ENCODE measurements at places on chromosomes 6 and 20.

GRCh38 chr6:136521427-136521826 is 28.8 kb downstream of the MAP7 start:
- DNase-seq: no peak

- no peak for DNase-seq
Observed at GRCh38 chr6:113120582-113121285, 736.4 kb upstream of the MARCKS start.

DNA sequence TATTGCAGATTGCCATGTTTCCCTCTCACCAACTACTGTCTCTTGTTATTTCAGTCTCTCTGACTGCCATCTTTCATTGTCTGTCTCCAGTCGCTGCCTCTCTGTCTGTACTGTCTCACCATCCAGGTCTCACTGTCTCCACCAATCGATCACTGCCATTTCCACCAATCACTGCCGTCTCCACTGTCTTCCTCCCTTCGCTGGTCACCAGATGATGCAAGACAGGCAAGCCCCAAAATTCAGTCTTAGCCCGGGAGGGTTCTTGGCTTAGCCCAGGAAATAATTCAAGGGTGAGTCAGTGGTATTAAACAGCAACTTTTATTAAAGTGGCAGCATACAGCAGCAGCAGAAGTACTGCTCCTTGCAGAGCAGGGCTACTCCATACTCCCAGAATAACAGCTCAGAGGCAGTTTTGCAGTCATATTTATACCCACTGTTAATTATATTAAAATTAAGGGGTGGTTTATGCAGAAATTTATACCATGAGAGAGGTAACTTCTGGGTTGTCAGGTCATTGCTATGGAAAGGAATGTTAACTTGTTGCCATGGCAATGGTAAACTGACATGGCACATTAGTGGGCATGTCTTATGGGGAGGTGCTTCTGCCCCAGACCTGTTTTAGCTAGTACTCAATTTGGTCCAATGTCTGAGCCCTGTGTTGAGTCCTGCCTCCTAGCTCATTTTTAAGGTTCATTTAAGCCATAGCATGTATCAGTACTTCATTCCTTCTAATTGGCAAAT is 23.0 kb upstream of the ECHDC1 start:
- DNase-seq: no peak

GRCh38 chr6:39962831-39963230 is 28.6 kb upstream of the MOCS1 start:
- no peak for DNase-seq

GRCh38 chr20:38278131-38278530 is 17.6 kb upstream of the KIAA1755 start:
- DNase-seq: no peak

DNA sequence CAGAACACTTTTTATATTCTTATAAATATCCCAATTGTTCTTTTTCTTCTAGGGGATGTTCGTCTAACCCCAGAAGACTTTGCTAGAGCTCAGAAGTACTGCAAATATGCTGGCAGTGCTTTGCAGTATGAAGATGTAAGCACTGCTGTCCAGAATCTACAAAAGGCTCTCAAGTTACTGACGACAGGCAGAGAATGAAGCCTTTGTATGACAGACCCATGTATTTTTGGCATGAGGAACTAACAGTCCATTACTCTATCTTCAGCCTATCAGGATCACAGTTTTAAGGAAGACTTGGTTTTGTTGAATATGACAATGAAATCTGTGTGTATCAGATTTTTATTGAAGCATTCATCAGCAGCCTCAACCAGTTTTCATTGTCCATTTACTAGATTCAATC is 71.4 kb downstream of the VTA1 start:
- DNase-seq: no peak

DNA sequence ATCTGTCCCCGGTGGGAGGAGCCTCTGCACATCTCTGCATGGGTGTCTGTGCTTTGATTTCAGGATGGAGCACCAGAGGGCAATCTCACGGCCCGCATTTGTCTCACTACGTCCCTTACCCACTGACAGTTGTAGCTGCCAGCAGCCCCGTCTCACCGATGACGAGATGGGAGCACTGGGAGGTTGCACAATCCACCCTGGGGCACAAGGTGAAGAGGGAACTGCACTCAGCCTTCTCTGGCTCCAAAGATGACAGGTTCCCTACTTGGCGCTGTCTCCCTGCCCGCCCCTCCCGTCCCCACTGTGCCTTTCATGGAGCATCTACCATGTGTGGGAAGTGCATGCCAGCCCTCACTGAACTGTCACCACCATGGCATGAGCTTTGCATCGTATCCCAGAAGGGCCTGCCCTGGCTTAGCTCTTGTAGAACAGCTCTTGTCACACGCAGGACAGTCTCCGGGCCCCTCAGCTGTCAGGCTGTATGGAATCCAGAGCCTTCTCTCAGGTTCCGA is 99.9 kb upstream of the PMEPA1 start:
- no peak for DNase-seq

GRCh38 chr20:9919271-9920014 is 80.6 kb upstream of the PAK5 start:
- no peak for DNase-seq

DNA sequence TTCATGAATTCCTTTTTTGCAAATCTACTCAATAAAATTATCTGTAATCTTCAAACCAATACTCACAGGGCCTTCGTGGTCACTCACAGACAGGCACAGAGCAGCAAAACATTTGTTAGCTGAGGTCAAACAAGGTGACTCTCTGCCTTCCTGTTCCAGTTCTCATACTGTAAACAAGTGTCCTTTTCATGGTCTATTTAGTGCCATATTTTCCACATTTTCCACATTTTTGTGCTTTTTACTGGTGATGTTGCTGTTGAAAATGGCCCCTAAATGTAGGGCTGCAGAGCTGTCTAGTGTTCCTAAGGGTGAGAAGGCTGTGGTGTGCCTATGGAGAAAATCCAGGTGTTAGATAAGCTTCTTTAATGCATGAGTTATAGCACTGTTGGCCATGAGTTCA is 133.1 kb upstream of the COL21A1 start:
- no peak for DNase-seq

DNA sequence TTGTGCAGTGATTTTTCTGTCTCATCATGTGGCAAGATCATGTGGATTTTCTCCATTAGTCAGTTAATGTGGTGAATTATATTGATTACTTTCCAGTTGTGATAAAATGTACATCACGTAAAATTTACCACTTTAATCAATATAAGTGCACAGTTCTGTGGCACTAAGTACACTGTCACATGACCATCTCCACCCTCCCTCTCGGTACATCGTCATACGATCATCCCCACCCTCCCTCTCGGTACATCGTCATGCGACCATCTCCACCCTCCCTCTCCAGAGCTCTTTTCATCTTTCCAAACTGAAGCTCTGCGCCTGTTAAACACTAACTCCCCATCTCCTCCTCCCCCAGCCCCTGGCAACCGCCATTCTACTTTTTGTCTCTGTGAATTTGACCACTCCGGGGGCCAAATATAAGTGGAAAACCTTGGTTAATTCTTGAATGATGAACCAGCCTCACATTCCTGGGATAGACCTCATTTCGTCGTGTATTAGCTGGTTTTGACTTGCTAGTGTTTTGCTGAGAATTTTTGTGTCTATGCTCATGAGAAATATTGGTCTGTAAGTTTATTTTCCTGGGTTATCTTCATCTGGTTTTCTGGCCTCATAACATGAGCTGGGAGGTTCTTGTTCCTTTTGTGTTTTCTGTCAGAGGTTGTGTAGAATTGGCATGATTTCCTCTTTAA is 10.8 kb downstream of the NTSR1 start:
- no peak for DNase-seq

DNA sequence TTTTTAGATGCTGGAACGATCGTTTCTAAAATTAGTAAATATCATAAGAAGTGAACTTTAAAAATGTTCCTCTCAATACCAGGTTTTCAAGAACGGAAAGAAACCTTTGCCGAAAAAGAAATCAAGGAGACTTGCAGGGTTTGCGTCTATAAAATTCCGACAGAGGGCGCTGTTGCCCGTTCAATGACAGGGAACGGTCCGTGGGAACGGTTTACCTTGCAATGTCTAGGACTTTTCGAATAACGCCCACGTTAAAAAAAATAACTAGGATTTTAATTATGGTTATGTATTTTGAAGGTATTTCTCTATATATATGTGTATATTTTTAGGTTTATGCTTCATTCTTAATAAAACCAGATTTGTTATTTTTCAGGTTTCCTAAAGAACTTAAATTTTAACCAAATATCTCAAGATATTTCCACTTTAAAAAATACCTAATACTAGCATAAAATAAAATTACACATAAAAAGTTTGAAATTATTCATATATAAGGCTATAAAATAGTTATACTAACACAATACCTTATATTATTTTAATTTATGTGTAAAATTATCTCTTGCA is 2.5 kb upstream of the TFAP2B start:
- peak; percentile 46 for DNase-seq

GRCh38 chr6:568954-569523 is 87.9 kb downstream of the HUS1B start:
- no peak for DNase-seq

- no peak for DNase-seq
Observed at GRCh38 chr6:135096403-135097130, 41.9 kb upstream of the HBS1L start.

GRCh38 chr20:54822386-54822785 is 347.0 kb downstream of the DOK5 start:
- DNase-seq: no peak

DNA sequence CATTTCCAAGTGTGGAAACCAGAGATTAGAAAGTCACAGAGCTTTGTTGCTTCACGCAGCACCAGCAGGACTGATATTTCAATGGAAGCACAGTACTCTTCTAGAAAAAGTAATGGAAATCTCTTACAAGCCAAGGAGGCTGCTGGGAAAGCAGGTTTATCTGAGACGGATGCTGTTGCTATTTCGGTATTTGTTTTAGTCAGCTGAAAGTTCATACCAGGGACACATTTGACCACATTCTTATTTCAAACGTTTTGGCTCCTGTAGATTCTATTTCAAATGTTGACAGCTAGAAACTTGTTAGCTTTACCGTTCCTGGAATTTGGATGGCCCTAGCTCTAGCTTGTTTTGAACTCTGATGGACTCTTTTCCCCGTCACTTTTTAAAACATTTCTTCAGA is 3.7 kb upstream of the TMEM242 start:
- DNase-seq: no peak

DNA sequence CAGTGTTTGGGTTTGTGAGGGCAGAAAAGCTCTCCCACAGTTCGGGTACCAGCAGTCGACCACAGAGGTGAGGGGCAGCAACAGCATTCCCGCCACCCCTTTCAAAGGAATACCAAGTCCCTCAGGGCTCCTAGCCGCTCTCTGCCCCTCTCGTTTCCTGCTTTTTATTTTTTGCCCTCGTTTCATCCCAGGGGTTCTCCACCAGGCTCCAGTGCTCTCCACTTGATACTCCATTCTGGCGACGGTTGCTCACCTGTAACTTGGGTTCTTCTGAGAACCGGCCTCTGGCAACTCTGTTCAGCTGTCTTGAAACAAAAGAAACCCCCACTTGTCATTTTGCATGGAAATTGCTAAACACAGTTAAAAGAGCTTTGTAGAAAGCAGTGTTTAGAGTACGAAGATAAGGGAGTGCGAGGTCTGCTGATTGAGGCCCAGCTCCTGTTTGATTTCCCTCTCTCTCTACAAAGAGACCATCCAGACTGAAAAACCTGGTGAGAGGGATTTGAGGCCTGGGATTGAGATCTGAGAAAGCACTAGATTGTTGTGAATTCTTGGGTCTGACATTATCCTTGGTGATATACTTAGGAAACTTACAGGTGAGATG is 28.7 kb downstream of the IGF2R start:
- no peak for DNase-seq

GRCh38 chr6:1131285-1132079 is 180.4 kb upstream of the FOXQ1 start:
- no peak for DNase-seq

GRCh38 chr20:17646961-17647301 is 35.1 kb downstream of the RRBP1 start:
- DNase-seq: no peak

DNA sequence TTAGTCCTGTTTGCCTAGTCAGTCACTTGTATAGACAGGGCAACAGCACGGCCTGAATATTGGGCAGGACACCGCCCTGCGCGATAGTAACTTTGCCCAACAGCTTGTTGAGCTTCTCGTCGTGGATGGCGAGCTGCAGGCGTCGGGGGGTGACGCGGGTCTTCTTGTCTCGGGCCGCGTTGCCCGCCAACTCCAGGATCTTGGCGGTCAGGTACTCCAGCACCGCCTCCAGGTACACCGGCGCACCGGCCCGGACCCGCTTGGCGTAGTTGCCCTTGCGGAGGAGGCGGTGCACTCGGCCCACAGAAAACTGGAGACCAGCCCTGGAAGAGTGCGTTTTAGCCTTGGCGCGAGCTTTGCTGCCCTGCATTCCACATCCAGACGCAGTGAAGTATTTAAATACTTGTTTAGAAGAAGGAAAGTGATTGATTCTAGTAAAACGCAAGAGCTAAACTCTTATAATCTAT is 92.8 kb upstream of the BTN3A2 start:
- no peak for DNase-seq

DNA sequence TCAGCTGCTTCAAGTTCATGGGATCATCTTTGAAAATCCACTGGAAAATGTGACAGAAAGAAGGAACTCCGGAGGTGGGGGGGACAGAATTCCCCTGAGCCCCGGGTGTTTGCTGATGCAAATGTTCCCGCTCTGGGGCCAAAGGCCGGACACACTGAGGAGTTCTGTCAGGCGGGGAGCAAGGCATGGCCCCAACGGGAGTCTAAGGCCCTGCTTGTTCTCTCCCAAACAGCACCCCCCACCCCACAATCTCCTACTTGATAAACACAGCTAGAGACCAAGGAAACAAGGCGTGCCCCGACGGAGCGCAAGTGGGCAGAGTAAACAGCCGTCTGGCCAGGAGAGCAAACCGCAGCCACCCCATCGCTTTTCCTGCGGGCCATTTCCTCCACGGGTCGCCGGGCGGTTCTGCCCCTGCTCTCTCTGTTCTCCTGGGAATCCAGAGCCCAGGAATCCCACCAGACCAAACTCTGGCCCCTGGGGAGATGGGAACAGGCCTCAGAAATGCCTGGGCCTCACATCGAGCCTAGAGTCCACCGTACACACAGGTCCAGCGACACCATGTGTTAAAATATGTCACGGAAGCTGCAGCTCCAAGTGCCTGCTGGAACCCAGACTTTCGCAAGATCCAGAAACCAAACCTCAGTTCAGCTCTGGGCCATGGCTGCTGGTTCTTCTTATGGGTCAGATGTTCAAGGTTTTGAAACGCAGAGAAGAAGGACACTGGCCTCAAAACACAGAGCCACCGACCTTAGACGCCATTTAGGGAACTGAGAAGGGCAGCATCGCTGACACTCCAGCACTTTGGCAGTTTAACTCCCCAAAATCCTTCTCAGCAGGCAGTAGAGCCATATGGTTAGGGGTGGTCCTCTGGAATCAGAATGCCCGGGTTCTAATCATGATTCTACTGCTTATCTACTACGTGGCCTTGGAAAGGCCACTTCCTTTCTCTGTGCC is 104.2 kb downstream of the PREX1 start:
- no peak for DNase-seq
